ENCODE measurements at places on chromosomes 7 and 10. TPM values are rescaled to one million over a fixed set of nuclear protein-coding genes. Genes with fewer than 3 reads are reported as not detected.

The TRIM50 gene
- not detected for total RNA-seq

DNA sequence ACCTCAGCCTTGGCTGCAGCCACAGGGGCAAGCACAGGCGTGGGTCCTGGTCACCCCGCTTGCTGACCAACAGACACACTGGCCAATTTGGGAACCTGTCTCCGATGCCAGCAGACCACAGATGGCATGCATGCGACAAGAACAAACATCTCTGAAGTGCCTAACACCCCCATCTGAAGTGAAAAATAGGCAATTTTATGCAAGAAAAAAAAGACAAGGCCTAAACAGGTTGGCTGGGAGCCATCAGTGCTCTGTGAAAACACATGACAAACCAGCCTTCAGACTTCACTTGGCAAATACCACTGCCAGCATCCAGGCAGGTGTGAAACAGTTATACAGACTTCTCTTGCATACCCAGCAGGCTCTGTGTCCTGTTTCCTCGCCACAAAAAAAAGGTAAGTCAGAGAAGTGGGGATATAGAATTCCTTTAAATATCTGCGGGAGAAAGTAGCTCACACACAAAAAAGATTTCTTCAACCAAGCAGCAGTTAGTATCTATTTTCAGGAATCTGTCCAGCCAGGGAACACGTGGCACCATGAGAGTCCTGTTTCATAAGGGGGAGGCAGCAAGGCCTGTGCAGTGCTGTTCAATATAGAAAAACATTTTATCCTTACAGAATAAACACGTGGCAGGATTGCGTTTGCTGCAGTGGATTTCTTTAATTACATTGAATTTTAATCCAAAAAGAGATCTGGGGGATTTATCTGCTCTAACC lies 293.4 kb upstream of the MKLN1 start:
- peak; percentile 39 for DNase-seq

DNA sequence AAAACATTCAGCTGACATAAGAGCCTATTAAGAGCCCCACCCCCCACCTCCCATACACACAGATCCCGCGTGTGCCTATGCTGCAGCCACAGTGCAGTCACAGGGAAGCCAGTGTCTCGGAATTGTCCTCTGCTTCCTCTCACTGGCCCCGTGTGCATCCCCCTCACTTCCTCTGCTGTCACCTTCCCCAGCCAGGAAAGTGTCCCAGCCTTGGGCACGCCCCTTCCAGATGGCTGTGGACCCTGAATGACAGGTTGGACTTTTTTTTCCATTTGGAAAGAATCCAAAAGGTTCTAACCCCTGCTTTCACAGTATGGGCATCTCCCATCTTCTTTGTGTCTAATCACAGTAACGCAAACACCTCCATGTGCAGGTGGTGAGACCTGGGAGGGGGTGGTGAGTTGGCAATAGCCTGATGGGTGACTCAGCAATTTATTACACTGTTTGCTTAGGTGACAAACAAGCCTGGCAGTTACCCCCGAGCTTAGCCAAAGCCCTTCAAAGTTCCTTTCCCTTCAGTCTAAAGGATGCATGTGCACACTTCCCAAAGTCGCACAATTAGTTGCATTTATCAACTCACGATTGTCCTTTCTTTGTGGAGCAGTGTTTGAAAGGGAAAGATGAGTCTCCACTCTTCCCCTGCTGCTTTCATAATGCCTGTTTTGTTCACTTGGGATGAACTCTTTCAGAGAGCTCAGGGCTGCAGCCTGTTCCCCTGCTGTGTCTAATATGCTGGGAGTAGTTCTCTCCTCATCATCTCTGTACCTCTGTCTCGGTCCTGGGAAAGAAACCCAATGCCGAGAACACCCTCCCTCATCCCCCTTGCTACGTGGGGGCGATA lies 67.5 kb upstream of the EFCAB10 start:
- DNase-seq, result peak; percentile 58

GRCh38 chr7:6231184-6231583 lies 41.2 kb downstream of the CYTH3 start:
- no peak for DNase-seq

The CFAP43 gene
- 2.1 TPM for total RNA-seq

DNA sequence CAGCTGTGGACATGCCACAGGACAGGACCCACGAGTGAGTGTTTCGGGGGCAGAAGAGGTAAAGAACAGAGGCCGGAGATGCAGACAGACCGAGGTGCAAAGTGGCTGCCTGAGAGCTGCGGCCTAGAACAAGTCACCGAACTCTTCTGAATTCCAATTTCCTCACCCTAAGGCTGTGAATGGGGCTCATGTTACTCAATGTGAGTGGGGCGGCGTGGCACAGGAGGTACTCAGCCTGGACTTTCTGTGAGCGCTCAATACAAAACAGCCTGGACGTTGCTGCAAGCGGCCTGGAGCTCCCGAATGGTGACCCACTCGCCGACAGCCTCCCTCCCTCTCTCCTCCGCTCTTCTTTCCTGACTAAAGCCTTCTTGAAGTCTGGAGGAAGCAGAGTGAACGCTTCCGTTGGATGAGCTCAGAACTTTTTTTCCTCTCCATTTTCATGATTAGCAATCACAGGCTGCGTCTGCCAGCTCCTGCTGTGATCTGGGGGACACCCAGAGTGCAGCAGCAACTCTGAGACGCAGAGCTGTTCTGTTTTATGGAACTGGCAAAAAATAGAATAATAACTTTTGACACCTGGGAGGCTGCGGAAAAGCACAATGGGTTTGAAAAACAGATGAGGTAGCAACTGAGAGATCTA lies 108.5 kb downstream of the PTPRN2 start:
- no peak for DNase-seq

The GTF2IRD1 gene
- total RNA-seq, result 16.9 TPM

DNA sequence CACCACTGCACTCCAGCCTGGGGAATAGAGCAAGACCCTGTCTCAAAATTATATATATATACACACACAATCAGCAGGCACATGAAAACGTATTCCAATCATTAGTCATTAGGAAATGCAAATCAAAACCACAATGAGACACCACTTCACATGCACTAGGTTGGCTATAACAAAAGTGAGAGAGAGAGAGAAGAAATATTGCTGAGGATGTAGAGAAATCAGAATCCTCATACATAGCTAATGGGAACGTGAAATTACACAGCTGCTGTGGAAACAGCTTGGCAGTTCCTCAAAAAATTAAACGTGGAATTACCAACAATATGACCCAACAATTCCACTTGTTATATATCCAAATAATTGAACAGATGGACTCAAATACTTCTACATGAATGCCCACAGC lies 43.3 kb upstream of the CNNM1 start:
- no peak for DNase-seq

The SHLD2 gene
- total RNA-seq, result 20.9 TPM

GRCh38 chr7:155999631-156000489 lies 187.6 kb upstream of the SHH start:
- DNase-seq, result no peak

- no peak for DNase-seq
Measured at GRCh38 chr10:129918401-129918800, 45.7 kb downstream of the EBF3 start.

GRCh38 chr10:110147961-110148360 lies 59.4 kb upstream of the MXI1 start:
- peak; percentile 51 for DNase-seq

- DNase-seq, result peak; percentile 5
Measured at GRCh38 chr7:34675749-34676374, 17.8 kb downstream of the NPSR1 start.

The EBF3 gene
- total RNA-seq, result not detected

The LHFPL3 gene
- total RNA-seq, result not detected

GRCh38 chr10:83917537-83918506 lies 221.5 kb upstream of the GHITM start:
- peak; percentile 1 for DNase-seq

The ELN gene
- total RNA-seq, result 26.2 TPM

DNA sequence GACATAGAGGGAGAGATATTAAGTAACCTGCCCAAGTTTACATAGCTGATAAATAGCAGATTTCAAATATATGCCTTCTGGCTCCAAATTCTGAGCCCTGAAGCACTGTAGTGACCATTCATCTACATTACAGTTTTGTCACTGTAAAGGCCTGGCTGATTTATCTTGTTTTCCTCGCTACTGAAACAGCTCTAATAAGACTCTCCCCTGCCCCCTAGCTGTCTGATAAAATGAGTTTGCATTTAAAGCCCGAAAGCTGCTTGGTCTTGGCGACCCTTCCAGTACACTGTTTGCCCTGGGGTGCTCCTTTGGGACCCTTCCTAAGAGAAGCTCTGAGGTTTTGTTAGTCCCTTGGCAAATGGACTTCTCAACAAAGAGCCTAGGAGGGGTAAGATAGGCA lies 59.7 kb upstream of the RAB11FIP2 start:
- DNase-seq, result peak; percentile 12

GRCh38 chr10:26839966-26840627 lies 20.7 kb downstream of the ABI1 start:
- no peak for DNase-seq

GRCh38 chr7:151087245-151088018 lies 1.2 kb downstream of the AGAP3 start:
- DNase-seq, result peak; percentile 70

The IL6 gene
- total RNA-seq, result 9.4 TPM

DNA sequence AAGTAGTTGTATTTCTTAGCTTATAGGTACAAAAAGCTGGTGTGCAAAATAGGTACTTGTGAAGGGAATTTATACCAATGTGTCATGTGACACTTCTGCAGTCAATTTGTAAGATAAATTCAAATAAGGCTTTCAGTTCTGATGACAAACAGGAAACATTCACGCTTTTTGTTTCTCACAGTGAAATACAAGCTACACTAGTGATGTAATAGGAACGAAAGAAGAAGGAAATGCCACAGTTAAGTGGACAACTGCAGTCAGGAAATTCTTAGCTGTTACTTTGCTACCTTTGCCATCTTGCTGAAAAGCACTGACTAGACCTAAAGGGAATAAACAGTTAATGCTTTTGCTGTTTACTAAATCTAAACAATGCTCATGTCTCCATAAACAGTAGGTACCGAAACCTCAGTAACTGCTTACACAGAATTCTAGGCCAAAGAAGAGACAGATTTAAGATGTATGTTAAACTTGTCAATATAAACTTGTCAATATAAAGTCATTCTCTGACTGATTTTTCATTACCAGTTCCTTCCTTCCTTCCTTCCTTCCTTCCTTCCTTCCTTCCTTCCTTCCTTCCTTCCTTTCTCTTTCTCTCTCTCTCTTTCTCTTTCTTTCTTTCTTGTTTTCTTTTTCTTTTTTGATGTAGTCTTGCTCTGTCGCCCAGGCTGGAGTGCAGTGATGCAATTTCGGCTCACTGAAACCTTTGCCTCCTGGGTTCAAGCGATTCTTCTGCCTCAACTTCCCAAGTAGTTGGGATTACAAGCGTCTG lies 10.1 kb downstream of the OTUD1 start:
- DNase-seq, result peak; percentile 3

The PKD2L1 gene
- not detected for total RNA-seq

DNA sequence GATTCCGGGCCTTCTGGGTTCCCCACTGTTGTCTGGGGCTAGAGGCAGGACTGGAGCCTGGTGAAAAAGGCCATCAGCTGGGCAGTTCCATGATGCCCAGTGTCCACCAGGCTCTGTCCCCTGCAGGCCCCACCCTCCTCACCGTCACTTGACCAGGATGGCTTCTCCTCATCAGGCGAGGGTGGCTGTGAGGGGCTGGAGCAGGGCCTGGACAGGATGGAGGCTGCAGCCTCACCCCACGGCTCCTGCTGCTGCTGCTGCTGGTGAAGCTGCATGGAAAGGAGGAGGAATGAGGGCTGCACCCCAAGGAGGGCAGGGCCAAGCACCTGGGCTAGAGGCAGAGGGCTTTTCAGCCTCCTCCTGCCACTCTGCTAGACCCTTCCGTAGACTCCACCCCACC lies 8.3 kb downstream of the ATG9B start:
- DNase-seq, result no peak

The SYPL1 gene
- 98.5 TPM for total RNA-seq

The NXPH1 gene
- total RNA-seq, result not detected

DNA sequence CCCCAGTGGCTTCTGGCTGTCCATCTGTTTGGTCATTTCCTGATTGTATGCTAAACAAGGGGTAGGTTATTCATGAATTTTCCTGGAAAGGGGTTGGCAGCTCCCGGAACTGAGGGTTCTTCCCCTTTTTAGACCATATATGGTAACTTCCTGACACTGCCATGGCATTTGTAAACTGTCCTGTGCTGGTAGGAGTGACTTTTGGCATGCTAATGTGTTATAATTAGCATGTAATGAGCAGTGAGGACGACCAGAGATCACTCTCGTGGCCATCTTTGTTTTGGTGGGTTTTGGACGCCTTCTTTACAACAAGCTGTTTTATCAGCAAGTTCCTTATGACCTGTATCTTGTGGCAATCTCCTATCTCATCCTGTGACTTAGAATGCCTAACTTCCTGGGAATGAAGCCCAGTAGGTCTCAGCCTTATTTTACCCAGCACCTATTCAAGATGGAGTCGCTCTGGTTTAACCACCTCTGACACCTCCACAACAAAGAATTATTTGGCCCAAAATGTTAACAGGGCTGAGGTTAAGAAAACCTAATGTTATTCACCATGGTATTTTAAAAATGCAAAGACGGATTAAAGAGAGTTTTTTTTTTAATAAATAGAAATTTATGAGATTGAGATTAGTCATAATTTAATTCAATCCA lies 2.4 kb upstream of the PTN start:
- DNase-seq, result peak; percentile 41

The SORBS1 gene
- 0.57 TPM for total RNA-seq

GRCh38 chr10:63133821-63134557 lies 861 bp downstream of the NRBF2 start:
- peak; percentile 42 for DNase-seq

DNA sequence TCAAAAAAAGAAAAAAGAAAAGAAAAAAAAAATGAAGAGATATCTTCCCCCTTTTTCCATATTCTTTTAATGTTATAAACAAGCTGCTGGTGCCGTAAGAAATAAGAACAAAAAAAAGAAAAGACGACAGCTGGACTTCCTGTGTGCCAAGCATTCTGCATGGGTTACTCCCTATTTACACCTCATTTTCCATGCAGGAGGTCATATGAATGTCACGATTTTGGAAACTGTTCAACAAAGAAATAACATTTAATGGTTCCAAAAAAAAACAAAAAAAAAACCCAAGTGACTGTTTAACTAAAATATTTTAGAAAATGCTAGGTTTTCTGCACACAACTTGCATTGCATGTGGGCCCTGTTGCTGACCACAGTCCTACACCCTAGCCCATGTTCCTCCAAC lies 159.3 kb downstream of the TNS3 start:
- DNase-seq, result peak; percentile 31

The CYP2W1 gene
- not detected for total RNA-seq

The OPALIN gene
- total RNA-seq, result not detected

DNA sequence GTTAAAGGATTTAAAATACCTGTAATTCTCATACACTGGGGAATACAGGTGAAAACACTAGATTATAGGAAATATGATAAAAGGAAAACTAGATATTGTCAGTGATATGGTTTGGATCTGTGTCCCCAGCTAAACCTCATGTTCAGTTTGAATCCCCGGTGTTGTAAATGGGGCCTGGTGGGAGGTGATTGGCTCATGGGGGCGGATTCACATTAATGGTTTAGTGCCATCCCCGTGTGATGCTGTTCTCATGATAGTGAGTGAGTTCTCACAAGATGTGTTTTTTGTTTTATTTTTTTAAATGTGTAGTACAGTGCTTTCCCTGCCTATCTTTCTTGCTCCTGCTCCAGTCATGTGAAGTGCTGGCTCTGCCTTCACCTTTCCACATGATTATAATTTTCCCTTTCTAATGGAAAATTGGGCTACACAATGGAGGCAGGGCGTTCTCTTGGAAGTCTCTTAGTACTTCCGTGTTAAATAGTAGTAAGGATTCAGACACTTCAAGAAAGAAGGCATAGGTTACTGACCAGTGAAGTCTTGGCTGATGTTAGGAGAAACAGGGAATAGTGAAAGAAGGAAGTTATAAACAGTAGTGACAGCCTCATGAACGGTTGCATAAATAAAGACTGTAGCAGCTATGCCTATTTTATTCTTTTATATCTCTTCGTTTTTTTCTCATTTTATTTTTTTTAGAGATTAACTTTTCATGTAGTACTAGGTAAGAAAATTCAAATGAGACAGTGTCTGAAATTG lies 386.4 kb downstream of the SUGCT start:
- no peak for DNase-seq
